ENCODE measurements at places on chromosomes 3 and 15.

- peak; percentile 13 for DNase-seq
Observed at GRCh38 chr3:155079746-155080487, at the start of gene MME. TSS of gene MME (plus strand) at chr3:155080319. CDS start at chr3:155084168, 3,849 bp downstream.

DNA sequence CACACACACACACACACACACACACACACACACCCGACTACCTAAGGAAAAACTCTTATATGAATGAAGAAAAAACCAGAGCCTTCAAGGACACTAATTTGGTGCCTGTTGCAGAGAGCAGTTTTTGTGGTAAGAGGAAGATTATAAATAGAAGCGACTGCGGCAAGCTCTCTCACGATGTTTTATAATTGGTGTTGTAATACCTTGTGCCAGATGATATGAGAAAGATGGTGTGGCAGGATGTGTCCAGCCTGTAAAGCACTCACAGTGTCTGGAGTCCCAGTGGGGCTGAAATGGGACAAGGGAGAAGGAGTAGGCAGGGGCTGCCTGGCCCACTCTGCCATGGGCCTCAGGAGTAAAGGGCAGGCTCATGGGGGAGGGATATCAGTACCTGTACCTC lies 839.9 kb downstream of the AGBL1 start:
- DNase-seq, result no peak

- no peak for DNase-seq
Observed at GRCh38 chr3:118146658-118147375, 887.8 kb downstream of the IGSF11 start.

DNA sequence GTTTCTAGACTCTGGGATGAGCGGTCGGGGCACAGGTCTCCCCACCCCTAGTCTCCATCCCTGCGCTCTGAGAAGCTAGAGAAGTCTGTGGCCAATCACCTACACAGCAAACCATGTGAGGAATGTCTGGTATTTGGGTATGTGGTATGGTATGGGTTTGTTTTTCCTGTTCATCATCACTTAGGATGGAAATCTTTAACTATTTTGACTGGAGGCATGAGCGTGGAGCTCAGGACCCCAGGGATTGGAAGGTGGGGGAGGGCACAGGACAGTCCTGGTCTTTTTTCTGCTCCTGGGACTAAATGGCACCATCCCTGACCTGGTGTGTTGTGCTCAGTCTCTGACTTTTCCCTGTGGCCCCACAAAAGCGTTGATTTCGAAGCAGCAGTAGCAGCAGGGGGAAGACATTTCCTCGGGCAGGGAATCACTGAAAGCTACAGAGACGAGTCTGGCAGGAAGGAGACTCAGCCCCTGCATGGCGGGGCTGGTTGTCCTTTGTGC lies 191.7 kb upstream of the TPM1 start:
- DNase-seq, result no peak

GRCh38 chr3:187027531-187028278 lies 97.4 kb downstream of the ST6GAL1 start:
- no peak for DNase-seq

GRCh38 chr15:71044006-71044405 lies 71.3 kb upstream of the THSD4 start:
- no peak for DNase-seq

DNA sequence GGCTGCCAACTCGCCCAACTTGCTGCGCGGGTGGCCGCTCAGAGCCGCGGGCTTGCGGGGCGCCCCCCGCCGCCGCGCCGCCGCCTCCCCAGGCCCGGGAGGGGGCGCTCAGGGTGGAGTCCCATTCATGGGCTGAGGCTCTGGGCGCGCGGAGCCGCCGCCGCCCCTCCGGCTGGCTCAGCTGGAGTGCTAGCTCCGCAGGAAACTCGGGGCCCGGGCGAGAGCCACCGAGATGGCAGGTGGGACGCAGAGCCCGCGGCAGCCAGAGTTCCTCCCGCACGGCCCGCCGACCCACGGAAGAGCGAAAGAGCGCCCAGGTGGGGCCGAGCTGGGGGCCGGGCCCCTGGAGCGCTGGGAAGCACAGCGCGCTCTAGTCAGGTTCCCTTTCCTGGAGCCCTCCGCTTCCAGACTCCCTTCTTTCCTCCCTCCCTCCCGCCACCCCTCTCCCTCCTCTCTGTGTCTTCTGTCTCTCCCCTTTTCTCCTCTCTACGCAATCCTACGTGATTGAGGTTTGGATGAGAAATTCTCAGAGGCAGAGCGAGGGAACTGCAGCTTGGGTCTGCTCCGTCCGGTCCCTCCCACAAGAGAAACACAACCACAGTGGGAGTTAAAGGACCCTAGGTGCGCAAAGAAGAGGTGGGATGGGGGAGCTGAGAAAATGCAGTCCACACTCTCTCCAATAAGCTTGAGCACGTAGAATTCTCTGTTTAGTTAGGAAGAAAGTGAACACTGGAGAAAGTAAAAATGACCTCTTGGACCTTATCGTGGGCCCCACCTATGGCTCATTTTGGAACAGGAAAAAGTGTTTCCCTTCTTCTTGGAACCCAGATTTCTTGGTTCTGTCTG lies 317.3 kb downstream of the FGF12 start:
- no peak for DNase-seq

GRCh38 chr3:153484842-153485241 lies 322.8 kb downstream of the RAP2B start:
- DNase-seq, result no peak

DNA sequence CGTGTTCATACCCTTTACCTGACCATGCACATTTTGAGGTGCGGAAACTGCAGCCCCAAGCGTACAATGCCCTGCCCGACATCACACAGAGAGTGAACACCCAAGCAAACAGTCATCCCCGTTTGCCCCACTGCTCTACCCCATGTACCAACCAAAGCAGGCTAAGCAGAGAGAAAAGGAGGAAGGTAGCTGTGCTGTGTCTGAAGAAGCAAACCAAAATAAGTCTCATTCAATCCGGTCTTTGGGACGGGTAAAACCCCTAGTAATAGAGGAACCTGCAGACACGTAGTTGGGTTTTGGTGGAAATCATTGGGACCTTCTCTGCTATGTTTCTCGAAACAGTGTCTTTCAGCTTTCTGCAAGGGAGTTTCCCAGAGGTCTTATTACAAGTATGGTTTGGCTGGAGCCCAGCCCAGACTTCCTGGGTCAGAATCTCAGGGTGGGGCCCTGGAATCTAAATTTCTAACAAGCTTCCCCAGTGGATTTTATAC lies 164.6 kb upstream of the HES1 start:
- DNase-seq, result peak; percentile 39

DNA sequence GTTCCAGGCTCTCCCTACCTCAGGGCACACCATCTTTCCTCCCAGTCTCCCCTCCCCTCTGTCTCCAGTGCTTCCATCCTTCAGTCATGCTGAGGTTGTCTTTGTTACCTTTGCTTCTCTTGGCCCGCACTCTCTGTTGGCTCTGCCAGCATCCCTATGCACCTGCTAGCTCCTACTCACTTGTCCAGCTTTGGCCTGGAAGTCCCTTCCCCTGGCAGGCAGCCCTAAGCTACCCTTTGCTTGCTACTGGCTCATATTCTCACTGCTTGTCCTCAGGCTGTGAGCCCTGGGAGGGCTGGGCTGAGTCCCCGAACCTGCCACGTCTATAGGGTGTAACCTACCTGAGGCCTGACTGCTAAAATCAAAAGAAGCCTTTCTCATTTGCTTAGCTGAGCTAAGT lies 122.7 kb downstream of the PGPEP1L start:
- DNase-seq, result no peak

DNA sequence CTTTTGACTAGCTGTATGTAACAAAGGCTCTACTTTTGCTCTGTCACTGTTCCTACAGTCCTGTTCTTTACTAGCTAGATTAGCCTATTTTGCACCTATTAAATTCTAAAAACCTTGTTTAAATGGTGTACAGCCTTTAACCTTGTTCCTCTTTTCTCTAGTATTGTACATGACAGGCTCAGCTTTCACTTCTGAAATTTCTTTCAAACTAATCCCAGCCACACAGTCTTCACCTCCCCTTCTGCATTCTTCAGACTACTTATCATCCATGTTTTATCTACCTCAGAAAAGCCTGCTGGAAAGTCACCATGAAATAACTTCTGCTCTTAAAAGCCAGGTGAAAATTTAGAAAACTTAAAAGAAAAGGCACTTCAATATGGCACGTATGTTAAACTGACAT lies 122.4 kb downstream of the NECTIN3 start:
- DNase-seq, result no peak

GRCh38 chr3:12449889-12450682 lies 34.2 kb upstream of the TSEN2 start:
- DNase-seq, result no peak

GRCh38 chr3:76570436-76571057 lies 469.4 kb upstream of the ROBO2 start:
- no peak for DNase-seq

- DNase-seq, result no peak
Observed at GRCh38 chr15:41944313-41944940, 27.9 kb downstream of the EHD4 start.

- no peak for DNase-seq
Observed at GRCh38 chr3:39323494-39323893, 6.0 kb upstream of the CCR8 start.

DNA sequence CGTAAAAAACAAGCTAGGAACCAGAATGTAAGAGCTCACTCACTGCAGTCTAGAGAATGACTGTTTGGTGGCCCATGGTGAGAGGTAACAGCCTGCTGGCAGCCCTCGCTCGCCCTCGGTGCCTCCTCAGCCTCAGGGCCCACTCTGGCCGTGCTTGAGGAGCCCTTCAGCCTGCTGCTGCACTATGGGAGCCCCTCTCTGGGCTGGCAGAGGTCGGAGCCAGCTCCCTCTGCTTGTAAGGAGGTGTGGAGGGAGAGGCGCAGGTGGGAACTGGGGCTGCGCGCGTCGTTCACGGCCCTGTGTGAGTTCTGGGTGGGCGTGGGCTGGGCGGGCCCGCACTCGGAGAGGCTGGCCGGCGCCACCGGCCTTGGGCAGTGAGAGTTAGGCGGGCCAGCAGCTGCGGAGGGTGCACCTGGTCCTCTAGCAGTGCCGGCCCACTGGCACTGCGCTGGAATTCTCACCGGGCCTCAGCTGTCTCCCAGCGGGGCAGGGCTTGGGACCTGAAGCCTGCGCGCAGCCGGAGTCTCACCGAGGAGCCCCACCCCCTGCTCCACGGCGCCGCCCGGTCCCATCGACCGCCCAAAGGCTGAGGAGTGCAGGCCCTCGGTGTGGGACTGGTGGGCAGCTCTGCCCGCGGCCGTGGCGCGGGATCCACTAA lies 420.6 kb downstream of the RBMS3 start:
- DNase-seq, result no peak

DNA sequence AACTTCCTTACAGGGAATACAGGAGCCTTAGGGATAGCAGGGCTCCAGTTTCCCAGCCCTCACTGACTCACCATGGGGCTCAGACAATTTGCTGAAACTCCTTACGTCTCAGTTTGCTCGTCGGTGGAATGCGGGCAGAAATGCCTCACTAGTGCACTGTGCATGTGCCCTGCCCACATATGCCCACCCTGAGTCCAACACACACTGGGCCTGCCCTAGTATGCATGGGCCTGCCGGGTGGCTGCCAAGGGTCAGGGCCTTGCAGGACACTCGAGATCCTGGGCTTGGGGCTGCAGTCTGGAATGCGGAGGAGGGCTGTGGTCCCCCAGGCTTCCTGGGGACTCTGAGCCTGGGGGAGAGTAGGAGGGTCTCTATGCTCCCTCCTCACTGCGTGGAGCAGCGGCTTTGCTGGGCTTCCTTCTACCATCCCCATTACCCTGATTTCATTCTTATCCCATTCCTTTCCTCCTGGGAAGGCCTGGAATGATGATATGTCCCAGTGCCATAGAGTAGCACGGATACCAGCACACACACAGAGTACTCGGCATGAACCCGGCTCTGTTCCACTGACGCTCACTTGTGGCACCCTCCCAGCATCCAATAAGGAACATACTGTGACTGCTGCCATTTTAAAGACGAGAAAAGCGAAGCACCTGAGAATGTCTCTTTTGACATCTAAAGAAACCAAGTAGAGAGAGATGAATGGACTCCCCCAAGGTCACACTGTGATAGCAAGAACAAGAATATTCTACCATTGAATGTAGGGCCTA lies 124.2 kb downstream of the ASB7 start:
- no peak for DNase-seq

DNA sequence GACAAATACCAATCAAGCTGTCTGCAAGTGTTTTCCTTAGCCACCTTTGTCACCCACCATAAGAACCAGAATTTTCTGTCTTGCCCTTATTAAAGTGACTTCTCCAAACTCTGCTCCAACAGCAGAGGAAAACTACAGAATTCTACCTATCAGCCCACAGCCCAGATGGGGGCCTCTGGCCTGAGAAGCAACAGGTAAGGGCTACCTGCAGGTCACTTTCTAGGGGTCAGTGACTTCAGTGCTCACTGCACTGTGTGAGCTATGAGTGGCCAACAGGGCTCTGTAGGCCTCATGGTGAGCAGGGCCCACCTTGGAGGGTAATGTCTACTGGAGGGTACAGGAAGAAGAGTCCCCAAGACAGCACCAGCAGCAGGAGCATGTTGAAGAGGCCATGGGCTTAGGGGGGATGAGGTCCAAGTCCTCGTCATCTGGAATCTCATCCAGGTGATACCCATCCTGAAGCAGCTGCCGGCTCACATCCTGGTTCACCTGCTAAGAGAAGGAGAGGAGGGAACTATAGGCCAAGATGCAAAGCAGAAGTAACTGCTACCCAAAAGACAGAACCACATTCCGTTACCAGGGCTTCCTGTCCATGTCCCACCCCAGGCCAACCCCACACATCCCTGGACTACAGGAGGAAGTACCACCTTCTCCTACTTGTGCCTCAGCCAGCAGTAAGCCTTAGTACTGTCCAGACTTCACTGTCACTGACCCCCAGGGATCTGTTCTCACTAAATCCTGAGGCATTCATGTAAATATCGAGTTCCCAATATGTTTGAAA lies 4.2 kb downstream of the FAM219B start:
- DNase-seq, result no peak

- no peak for DNase-seq
Observed at GRCh38 chr3:171323938-171324536, 136.2 kb downstream of the TNIK start.

- no peak for DNase-seq
Observed at GRCh38 chr15:50751394-50751793, 14.1 kb downstream of the SPPL2A start.

GRCh38 chr3:59235634-59236012 lies 185.8 kb upstream of the CFAP20DC start:
- peak; percentile 70 for DNase-seq

- no peak for DNase-seq
Observed at GRCh38 chr3:150970665-150971324, 1.7 kb downstream of the CLRN1 start.

- DNase-seq, result no peak
Observed at GRCh38 chr3:136207489-136208115, 11.5 kb upstream of the MSL2 start.

All from GM06990 (cell line).